ENCODE measurements at places on chromosomes 16 and 17.

- DNase-seq: no peak
Observed at GRCh38 chr16:8172551-8172950, 417.8 kb downstream of the TMEM114 start.

- DNase-seq: no peak
Observed at GRCh38 chr17:36837195-36837938, 99.9 kb upstream of the LHX1 start.

DNA sequence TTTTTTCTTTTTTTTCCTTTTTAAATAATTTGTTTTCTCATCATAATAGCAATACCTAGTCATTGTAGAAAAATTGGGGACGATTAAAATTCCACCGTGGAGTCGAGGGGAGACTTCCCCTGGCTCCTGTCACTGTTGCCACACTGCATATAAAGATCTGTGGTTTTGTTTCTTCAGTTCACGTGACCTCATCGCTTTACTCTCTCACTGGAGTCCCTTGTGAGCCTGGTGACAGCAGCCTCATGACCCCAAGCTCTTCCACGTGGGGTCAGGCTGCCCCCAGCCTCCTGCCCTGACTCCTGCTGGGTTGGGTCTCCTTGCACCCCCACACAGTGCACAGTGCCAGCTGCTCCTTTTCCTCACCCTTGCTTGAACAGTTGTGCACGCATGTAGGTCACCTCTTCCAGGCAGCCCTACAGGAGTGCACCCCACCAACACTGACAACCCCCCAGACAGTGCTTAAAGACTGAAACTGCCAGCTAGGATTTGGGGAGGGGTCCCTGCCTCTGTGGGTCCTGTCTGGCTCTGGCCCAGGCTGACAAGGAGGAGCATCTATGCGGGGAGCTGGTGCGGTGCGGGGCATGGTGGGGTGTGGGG, 7.3 kb upstream of the METRNL start:
- DNase-seq: peak; percentile 68

DNA sequence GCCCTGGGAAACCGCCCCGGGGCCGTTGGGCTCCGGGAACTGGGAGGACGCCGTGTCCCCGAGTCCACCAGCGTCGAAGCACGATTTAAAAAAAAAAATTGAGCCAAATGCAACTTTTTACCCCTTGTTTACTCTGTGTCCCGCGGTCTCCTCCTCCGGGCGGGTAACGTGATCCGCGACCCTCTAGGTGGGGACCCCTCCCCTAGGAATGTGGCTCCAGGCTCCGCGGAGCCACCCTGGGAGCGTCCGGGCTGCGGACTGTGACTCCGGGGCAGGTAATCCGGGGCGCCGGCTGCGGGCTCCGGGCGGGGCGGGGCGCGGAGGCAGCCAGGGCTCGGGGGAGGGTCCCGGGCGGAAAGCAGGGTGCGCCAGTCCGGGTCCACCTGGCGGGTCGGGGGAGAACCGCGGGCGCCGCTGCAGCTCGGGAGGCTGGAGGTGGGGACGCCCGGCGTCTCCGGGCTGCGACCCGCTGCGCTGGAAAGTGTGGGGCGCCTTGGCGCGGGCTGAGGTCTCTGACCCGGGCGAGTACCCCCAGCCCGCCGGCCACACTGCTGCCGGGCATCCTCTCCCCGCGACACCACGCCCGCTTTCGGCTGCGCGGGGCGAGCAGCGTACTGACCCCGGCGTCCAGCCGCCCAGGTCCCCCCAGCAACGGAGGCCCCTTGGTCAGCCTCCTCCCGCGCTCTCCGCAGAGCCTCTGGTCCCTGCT, 852 bp upstream of the HELZ start:
- DNase-seq: peak; percentile 43

DNA sequence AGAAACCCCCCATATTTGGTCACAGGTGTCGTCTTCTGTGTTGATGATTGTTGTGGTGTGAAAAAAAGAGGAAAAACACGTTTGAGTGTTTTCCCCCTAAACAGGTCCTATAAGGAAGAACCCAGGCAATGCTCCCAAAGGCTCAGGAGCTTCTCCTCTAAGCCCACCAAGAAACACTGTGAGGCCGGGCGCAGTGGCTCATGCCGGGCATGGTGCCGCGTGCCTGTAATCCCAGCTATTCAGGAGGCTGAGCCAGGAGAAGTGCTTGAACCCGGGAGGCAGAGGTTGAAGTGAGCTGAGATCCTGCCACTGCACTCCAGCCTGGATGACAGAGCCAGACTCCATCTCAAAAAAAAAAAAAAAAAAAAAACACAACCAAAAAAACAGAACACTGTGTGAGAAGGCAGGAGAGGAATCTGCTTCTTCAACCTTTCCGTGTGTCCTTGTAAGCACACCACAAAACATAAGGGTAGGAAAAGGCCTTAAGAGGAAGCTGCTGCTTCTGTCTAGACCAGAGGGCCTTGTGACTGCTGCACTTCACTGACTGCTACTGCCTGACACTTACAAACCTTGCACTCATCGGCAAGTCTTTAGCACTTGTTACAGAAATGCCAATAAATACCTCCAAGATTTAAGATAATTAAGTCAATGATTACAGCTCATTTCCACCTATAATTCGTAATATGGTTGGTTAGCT, 9.3 kb downstream of the JPT1 start:
- no peak for DNase-seq
